ENCODE measurements at places on chromosomes 3 and 15.

GRCh38 chr3:135038186-135038585 lies 243.1 kb downstream of the EPHB1 start:
- no peak for DNase-seq

GRCh38 chr3:101519685-101520365 lies 6.8 kb upstream of the SENP7 start:
- no peak for DNase-seq

DNA sequence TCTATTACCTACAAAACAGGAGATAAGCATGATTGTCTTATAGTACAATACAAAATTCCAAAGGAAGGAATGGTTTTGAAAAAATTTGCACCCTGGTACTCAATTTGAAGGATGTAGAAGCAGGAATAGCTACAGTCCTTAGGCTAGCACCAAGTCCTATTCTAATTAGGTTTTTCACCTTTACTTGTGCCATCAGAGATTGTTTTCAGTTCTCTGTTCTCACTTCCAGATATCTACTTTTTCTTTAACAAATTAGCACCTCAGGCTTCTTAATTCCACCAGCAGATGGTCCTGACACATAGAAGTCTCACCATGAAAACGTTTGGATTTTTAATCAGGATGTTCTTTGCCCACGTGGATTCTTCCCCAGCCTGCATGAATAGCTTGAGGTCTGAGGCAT lies 43.8 kb downstream of the IL5RA start:
- no peak for DNase-seq

- no peak for DNase-seq
Measured at GRCh38 chr15:70547846-70548487, 215.4 kb downstream of the UACA start.

- no peak for DNase-seq
Measured at GRCh38 chr15:63981596-63982320, 64.5 kb downstream of the DAPK2 start.

Data from hematopoietic multipotent progenitor cell treated with erythropoietin and hydrocortisone succinate and interleukin-3 and kit ligand, for 4 days (in vitro differentiated cells).